ENCODE measurements at places on chromosomes 5 and 9.

DNA sequence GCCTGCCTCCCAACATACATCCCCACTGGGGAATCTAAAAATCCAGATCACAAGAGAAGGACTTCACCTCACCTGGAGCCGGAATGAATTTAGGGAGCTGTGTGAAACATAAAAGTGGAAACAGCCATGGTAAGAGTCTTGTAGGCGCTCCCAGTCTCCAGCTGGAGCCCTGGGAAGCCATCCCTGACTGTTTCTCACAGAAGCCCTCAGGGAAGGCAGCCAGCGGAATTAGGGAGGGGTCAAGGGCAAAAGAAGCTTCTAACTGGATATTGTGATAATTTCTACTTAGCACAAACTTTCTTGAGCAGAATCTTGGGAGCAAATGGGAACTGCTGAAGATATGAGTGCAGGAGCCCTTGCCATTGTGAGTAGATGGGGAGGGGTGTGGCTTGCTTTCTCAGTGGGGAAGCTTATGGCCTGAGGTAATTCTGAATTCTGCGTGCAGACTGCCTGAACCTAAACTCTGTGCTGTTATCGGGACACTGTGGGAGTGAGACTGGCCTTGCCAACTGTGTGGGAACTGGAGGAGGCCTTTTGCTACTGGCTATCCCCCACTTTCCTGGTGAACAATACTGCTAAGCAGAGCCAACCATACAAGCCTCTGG, 174.4 kb upstream of the SMC2 start:
- DNase-seq, result no peak

- no peak for DNase-seq
Observed at GRCh38 chr5:168658394-168658793, 79.2 kb upstream of the PANK3 start.

- no peak for DNase-seq
Observed at GRCh38 chr5:174348311-174348981, 302.9 kb downstream of the NSG2 start.

DNA sequence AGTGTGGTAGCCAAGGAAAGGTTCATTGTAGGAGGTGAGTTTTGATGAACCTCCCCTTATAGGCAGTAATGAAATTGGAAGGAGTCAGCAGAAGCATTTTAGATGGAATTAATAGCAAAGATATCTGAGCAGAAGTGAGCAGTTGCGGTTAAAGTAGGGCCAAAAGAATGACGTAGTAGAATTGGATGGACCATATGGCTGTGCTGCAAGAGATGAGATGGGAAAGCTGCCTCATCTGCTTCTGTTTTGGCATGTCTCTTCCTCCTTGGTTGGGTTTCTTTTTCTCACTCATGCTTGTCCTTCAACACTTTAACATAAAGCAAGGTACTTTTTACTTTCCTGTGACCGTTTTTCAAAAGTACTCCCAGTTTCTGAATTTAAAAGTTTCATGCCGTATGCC, 55.8 kb downstream of the AQP7 start:
- DNase-seq, result no peak

GRCh38 chr5:59069438-59070079, 486.7 kb downstream of the RAB3C start:
- no peak for DNase-seq

DNA sequence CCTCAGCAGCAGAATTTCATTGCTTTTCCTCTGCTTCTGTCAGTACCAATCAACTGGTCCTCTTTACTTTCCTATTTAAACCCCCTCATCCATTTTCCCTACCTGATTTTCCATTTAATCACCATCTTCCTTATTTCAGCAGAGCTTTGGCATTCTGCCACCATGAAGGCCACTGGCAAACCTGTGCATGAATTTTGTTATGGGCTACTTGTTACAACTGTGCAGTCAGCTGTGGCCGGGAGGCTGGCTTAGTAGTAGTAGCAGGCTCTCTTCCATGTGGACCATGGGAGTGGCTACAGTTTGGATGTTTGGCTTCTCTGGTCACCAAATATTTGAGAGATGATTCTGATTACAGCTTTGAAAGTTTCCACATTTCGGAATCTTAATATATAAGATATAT, 976.6 kb upstream of the SEMA6A start:
- no peak for DNase-seq

- DNase-seq, result no peak
Observed at GRCh38 chr5:147286296-147286695, 51.5 kb downstream of the STK32A start.

GRCh38 chr9:29297592-29297991, 1724.3 kb upstream of the C9orf72 start:
- no peak for DNase-seq

GRCh38 chr5:75325242-75325641, 11.8 kb upstream of the HMGCR start:
- no peak for DNase-seq

- DNase-seq, result no peak
Observed at GRCh38 chr9:96193236-96193755, 108.7 kb downstream of the HSD17B3 start.

DNA sequence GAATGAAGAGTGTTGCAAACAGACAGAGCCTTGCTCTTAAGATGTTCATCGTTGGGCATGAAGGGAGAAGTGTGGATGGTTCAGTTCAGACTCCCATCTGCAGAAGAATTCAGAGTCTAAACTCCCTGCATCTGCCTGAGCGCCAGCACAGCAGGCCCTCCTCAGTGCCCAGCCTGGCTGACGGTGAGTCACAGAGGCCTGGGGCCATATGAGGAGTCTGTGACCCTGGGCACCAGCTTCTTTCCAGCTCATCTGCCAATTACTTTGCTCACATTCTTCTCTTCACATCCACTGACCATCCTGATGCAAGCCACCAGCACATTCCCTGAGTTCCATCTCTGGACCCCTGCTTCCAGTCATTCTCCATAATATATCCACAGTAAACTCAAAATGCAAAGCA, 401.1 kb upstream of the TRPC7 start:
- no peak for DNase-seq

DNA sequence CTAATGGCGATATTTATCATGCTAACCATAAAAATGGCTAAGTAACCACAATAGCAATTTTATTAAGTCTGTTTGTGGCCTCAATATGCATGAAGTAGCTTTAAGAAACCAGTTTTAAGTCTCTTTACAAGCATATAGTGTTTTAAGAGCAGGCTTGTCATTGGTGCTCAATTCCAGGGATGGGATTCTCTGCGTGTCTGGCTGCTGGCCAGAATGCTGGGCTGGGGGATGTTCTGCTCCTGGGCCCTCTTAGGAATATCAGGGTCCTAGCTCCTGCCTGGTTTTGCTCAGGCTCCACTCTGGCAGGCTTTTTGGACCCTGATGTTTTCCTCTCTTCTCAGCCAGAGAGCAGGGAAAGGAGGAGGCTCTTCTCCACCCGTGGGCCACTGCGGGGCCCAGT, 127.2 kb downstream of the PDE8B start:
- no peak for DNase-seq

DNA sequence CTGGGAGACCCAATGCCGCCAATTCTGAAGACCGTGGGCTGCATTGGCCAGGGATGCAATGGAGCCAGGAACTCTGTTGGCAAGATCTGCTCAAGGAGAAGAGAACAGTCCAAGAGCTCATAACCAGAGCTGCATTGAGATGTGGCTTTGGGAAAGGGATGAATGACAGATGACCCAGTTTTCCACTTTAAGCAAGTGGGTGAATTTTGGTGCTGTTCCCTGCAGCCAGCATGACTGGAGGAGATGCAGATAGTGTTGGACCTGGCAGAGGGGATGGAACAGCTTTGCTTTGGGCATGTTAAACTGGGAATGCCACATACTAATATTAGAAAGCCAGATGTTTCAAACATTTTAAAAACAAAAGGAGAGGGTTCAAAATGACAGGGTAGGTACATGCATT, 143.1 kb downstream of the FSTL4 start:
- DNase-seq, result no peak

- no peak for DNase-seq
Observed at GRCh38 chr5:132591145-132591544, 34.4 kb downstream of the RAD50 start.

- DNase-seq, result no peak
Observed at GRCh38 chr5:121834021-121834420, 17.7 kb upstream of the FTMT start.

Measured in activated gamma-delta T cell (primary cell).